ENCODE measurements at places on chromosomes 3 and 15. TPM values are rescaled to one million over a fixed set of nuclear protein-coding genes. Genes with fewer than 3 reads are reported as not detected.

GRCh38 chr3:31284776-31285175 lies 247.9 kb upstream of the STT3B start:
- DNase-seq: no peak

GRCh38 chr3:62636235-62636826 lies 238.9 kb downstream of the CADPS start:
- DNase-seq: no peak

GRCh38 chr3:33202711-33203457 lies 15.7 kb downstream of the SUSD5 start:
- no peak for DNase-seq

GRCh38 chr3:183309276-183309675 lies 56.2 kb downstream of the B3GNT5 start:
- DNase-seq: no peak

GRCh38 chr3:31968927-31969418 lies 12.1 kb downstream of the OSBPL10 start:
- no peak for DNase-seq

- no peak for DNase-seq
These were observed 243.9 kb downstream of the TBL1XR1 start for GRCh38 chr3:176953106-176954060.

DNA sequence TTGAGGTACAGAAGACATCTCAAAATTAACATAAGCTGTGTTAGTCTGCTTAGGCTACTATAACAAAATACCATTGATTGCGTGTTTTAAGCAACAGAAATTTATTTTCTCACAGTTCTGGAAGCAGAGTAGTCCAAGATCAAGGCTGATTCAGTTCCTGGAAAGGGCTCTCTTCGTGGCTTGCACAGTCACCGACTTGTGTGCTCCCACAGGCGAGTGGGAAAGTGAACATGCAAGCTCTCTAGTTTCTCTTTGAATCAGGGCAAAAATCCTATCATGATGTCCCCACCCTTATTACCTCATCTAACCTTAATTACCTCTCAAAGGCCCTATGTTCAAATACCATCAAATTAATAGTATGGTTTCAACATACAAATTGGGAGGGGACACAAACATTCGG lies 505.9 kb downstream of the ZIC1 start:
- no peak for DNase-seq

DNA sequence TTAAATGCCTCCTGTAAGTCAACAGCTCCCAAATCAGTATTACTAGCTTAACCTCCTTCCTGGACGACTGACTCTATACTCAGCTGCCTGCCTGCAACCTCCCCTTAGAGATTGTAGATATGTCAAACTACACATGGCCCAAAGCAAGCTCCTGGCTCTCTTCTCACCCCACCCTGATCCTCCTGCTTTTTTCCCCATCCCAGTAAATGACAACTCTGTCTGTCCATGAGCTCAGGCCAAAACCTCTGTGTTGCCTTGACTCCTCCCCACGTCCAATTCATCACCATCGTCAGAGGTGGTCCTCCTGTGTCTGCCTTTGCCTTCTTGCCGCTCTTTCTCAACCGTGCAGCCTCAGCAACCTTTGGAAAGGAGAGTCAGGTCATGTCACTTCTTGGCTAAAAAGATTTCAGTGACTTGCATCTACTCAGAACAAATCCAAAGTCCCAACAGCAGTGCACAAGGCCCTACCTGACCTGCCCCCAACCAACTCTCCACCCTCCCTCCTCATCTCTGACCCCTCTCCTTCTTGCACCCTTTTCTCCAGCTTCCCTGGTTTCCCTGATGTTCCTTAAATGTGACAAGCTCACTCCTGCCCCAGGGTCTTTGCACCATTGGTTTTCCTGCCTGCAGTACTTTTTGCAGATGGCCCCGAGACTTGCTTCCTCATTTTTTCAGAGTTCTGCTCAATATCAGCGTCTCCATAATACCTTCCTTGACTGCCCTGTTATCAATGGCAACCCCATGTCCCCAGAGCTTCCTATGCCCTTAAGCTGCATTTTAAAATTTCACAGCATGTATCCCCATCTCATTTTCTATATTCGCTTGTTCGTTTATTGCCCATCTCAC lies 52.8 kb downstream of the LSM3 start:
- no peak for DNase-seq

GRCh38 chr3:170421111-170421641 lies 2.5 kb downstream of the CLDN11 start:
- DNase-seq: no peak

The GUCA1C gene
- not detected for total RNA-seq

The DLEC1 gene
- 0.43 TPM for total RNA-seq

The TNFAIP8L3 gene
- total RNA-seq: 0.30 TPM

The CLDND1 gene
- total RNA-seq: 361 TPM

The SLC2A2 gene
- not detected for total RNA-seq
